ENCODE measurements at places on chromosomes 2 and 18. TPM values are rescaled to one million over a fixed set of nuclear protein-coding genes. Genes with fewer than 3 reads are reported as not detected.

DNA sequence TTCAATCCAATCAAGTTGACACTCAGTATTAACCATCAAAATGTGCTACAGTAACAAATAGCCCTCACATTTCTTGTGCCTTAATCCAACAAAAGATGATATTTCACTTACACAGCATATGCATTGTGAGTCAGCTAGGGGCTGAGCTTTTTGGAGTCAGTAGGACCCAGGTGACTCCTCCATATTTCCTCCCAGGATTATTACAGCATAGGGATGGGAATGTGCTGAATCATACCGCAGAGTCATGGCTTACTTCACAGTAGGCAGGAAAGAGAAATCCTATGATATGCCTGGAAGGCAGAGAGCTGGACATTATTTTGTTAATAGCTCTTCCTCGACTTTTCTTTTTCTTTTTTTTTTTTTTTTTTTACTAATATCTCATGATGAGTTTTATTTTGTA is 153.3 kb downstream of the TMEM182 start:
- no peak for DNase-seq

DNA sequence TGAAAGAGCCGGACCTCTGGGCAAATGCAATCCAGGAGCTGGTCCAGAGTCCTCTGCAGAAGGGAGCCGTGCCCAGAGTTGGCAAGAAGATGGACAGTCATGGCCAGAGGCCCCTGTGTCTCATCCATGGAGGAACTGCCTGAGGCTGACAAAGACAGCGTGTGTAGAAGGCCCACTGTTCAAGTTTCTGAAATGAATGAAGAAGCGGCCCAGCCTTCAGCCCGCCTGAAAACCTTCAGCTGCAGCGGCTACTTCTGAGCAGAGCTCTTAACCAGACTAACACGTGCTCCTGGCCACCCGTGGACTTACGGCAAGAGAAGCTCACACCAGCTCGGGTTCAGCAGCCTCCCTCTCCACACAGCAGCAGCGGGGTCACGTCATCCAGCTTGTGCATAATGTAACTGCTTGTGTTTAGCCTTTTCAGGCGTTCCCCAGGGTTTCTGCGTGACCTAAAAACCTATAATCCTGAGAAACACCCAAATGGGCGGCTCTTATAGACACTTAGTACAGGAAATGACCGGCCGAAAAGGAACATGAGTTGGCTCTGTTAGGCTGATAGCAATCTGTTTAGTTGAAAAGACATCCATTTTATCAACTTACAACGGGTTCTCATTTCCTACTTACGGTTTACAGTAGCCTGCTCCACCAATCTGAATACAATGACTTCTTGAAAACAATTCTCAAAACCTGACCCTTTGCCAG is at the start of gene FAM124B:
FAM124B (minus strand) TSS at position 467 of the 702 bp plus-strand sequence; CDS start at position 128, 339 bp downstream.
- DNase-seq: peak; percentile 100

- DNase-seq: no peak
Observed at GRCh38 chr2:165471349-165471950, 2.0 kb downstream of the CSRNP3 start.

DNA sequence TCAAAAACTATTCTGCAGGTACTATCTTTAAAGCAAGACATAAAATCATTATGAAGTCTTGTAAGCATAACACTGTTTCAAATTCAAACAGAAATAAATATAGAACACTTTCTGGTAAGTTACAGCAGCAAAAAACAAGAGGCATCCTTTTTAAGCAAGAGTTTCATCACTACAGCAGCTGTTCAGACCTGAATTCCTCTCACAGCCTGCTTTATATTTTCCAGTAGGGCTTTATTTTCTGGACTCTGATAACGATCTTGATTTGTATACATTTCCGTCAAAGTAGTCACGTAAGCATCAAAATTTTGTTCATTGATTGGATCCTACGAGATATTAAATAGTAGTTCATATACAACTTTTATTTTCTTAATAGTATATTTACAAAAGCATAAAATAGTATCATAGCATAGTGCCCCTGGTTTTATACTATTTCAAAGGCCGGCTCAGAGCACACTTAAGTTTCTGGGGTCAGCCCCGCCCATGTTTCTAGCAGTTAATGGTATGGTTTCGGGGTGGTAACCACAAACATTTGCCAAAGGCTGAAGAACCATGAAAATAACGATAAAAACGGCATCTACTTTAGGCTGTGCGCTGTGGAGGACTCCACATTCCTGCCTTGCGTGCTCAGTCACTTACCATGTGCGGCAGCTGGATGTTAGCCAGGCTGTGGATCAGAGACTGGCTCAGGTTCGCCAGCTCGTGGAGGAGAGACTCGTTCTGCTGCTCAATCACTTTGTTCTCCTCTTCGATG is 47.5 kb upstream of the PXDN start:
- no peak for DNase-seq

DNA sequence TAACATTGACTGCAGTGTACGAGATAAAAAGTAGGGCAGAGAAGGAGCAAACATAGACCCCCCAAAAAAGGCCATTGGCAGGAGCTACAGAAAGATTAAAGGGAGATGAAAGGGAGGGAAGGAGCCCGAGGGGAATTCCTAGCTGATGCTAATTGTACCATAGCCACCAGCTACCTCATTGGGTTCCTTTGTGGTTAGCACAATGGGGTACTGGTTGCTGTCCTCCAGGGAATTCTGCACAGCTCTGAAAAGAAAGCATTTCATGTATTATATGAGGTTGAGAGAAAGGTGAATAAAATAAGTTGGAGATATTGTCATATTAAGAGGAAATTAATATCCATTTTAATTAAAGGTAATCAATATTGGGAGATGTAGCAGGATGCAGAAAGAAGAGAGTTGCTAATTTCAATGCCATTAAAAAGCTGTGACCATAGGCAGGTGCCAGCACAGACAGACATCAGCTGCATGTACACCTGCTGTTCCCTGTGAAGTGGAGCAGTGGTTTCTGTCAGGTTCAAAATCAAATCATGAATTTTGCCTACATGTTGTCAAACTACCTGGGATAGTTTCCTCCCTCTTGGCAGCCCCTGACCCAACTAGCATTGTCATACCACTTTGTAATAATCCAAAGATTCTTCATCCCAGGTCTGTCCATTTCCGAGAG is 185.4 kb upstream of the DLGAP1 start:
- no peak for DNase-seq

- no peak for DNase-seq
Observed at GRCh38 chr2:145018502-145018901, 498.6 kb upstream of the ZEB2 start.

- DNase-seq: no peak
Observed at GRCh38 chr2:199382091-199382490, 75.6 kb downstream of the SATB2 start.

GRCh38 chr2:226137201-226137811 is 662.3 kb downstream of the IRS1 start:
- DNase-seq: no peak

DNA sequence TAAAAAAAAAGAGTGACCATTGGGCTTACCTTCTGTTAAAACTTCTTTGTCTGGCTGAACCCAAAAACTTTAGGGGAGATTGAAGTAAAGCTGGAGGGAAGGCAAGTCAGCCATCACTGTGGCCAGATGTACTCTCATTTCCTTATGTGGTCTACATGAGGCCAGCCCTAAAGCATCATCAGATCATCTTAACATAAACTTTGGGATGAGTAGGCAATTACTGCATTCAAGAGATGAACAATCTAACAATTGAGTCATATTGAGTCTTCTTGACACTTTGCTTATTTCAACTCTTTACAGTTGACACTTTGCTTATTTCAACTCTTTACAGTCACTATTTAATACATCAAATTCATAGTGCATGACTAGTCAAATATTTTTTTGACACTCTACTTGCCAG is 155.6 kb downstream of the QPCT start:
- no peak for DNase-seq

- DNase-seq: no peak
Observed at GRCh38 chr2:143258126-143258892, 129.1 kb downstream of the ARHGAP15 start.

- DNase-seq: no peak
Observed at GRCh38 chr18:48065601-48065995, 135.1 kb upstream of the SMAD2 start.

- no peak for DNase-seq
Observed at GRCh38 chr2:30361751-30362394, 85.2 kb upstream of the LCLAT1 start.

DNA sequence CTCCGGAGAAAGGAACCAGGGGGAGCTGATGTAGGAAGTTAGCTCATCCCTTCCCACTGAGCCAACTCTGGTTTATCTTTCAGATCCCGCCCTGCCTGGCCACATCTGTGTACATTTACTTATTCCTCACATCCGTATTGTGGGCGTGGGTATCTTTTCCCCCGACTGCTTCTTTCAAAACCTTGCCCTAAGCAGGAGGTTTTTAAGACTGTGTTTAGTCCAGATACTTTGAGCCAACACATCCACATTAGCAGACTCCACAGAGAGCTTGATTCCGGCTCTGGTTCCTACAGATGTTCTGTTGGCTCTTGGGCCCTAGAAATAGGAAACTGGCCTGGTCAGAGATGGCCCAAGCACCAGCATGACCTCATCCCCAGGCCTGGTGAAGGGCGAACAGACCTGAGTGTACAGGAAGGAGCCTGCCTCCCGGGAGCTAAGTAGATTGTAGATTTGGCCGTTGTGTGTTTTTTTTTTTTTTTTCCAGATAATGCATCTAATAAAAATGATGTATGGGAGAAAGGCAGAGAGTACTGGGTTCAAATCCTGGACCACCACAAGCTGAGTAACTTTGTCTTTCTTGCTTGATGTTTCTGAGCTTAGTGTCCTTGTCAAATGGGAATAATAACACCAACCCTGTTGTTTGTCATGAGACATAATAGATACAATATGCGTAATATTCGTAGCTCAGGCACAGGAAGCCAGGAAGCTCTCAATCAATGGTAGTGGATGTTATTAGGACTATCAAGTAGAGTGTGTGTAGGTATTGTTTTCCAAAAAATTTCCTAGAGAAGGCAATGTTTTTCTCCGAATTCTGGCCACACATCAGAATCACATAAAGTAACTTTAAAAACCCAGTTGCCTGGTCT is 92.3 kb downstream of the PRKCE start:
- peak; percentile 27 for DNase-seq

DNA sequence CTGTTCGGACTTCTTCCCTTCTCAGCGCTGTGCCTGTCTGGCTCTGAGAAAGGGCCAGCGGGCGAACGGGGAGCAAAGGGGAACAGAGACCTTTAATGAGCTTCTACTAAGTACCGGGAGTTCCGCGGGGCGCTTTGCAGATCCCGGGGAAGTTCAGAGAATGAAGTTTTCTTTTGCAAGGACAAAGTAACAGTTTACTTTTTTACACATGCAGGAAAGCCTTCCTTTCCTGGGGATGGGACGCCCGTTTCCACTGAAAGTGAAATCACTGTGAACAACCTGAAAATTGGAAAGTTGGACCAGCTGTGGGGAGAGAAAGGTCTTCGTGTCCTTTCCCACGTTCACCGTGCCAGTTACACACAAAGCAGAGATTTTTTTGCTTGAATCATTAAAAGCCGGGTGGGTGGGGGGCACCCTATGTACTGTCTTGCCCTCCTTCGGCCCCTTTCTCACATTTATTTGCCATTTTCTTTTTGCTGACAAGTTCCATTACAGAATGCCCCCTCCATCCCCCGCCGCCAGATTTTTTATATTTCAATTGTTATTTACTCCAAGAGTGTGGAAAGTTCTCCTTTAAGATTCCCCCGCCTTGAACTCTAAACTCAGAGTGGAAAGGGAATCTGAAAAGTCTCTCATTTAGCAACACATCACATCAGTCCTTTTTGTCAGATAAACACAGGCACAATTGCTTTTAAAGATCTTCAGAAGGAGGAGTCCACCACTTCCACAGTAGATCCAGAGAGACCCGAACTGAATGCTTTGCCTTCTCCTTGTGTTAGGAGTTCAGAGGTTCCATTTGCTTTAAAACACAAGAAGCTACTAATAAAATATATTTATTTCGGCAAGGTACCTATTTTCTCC is 1.1 kb upstream of the FN1 start:
- DNase-seq: no peak

- DNase-seq: no peak
Observed at GRCh38 chr2:98438190-98439133, 6.2 kb upstream of the INPP4A start.

- DNase-seq: no peak
Observed at GRCh38 chr18:36775396-36775795, 53.4 kb downstream of the TPGS2 start.

GRCh38 chr18:33987206-33987605 is 237.5 kb downstream of the NOL4 start:
- no peak for DNase-seq

GRCh38 chr2:230957756-230958391 is 32.8 kb upstream of the GPR55 start:
- no peak for DNase-seq

DNA sequence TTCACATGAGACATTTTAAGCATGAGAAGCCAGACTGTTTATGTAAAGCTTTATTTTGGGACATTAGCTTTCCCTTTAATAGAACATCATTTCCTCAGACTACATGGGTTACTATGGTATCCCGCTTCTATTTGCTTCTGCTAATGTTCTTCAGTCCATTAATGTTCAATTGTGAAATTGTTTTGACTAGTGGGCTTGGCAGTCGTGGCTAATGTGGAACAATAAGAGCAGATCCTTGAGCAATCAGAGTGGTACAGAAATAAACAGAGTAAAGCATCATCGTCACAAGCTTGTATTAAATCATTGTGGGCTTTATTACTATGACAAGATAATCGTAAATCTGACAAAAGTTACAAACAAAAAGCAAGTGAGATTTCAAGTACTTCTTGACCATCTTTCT is 60.2 kb downstream of the PDE1A start:
- DNase-seq: no peak

GRCh38 chr2:47867205-47867604 is 39.1 kb downstream of the FBXO11 start:
- peak; percentile 92 for DNase-seq

Gene SERPINB10
- total RNA-seq: not detected

Gene PNO1
- total RNA-seq: 15.7 TPM

Gene EVX2
- total RNA-seq: not detected

Gene RIT2
- total RNA-seq: not detected

Gene RPS27A
- total RNA-seq: 1,983 TPM

Gene SKOR2
- not detected for total RNA-seq

Gene APOB
- total RNA-seq: 0.10 TPM

Gene LOXHD1
- not detected for total RNA-seq

Gene STK39
- 9.4 TPM for total RNA-seq

Data from glomerular endothelial cell (primary cell).